ENCODE measurements at places on chromosomes 4 and X. TPM values are rescaled to one million over a fixed set of nuclear protein-coding genes. Genes with fewer than 3 reads are reported as not detected.
A peak's percentile ranks its signal among the peaks of the same experiment; 100 is the strongest.

COL4A5 gene
- not detected for total RNA-seq

GRCh38 chr4:182019148-182019652 lies 224.0 kb upstream of the TENM3 start:
- H3K27ac ChIP-seq, result no peak overlapping the region
- no peaks in the 10 kb centered on the region for H3K4me1 ChIP-seq

DNA sequence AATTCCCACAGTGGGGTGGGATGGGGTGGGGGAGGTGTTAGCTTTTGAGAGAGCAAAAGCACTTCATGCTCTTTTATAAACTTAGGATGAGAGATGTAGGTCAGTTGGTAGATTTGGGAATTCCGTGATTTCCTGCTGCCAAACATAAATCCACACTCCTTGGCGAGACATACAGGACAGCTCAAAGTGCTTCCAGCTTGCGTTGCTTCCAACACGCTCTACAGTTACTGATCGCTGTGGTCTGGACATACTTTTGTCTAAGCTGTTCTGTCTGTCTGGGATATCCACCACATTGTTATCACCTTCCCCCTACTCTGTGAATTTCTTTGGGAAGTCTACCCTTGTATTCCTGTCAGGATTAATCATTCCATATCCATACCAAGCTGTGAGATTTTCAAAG lies 117.5 kb downstream of the RAPGEF2 start:
- H3K36me3 ChIP-seq, result no peaks in the 10 kb centered on the region
- no peak overlapping the region for H3K4me3 ChIP-seq
- no peaks in the 10 kb centered on the region for H3K27me3 ChIP-seq

BEX1 gene
- 0.33 TPM for total RNA-seq

DNA sequence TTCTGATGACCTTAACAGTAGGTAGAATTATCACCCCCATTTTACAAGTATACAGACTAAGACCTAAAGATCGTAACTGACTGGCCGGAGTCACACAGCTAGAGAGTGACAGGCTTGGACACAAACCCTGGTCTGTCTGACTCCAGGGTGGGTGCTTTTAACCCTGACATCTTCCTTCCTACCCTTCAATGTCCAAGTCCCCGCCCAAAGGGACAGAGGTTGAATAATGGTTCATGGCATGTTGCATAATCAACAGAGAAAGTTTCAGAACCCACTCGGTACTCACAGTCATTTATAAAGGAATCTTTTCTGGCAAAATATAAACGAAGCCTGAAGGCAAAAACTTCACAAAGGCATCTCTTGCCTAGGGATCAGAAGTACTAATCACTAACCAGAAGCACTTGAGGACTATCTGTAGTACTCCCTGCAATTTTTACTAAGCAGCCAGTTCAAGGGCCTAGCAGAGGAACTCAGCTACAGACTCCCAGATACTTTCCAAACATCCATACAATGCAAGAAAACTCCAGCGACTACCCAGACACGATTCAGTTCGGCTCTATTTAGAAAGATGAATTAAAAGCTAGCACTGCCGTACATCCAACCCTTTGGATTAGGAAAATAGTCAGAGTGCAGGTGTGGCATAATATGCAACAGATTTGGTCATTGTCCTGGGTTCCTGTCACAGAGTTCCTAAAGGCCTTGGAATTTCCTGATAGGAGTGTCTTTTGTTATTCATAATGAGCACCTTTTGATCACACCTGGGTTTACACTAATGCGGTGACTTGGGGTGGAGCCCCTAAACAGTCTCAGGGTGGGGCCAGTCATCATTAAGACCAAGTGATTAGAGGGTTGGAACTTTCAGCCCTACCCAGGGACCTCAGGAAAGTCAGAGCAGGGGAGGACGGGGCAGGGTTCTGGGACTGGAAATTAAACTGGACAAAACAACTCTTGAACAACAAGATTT lies 44.0 kb downstream of the RELL1 start:
- H3K36me3 ChIP-seq, result no peaks in the 10 kb centered on the region
- no peaks in the 10 kb centered on the region for H3K27me3 ChIP-seq
- H3K27ac ChIP-seq, result no peak overlapping the region
- no peak for DNase-seq
- H3K4me3 ChIP-seq, result no peak overlapping the region

BMPR1B gene
- 0.28 TPM for total RNA-seq

GRCh38 chr4:38535717-38536116 lies 128.3 kb upstream of the KLF3 start:
- no peaks in the 10 kb centered on the region for H3K36me3 ChIP-seq
- no peak for DNase-seq
- no peaks in the 10 kb centered on the region for H3K27me3 ChIP-seq
- peaks cover 3% of the 10 kb centered on the region for H3K4me1 ChIP-seq
- H3K27ac ChIP-seq, result no peak overlapping the region

GRCh38 chr4:152089584-152089983 lies 328.8 kb upstream of the GATB start:
- H3K4me3 ChIP-seq, result no peak overlapping the region
- no peak for DNase-seq
- no peak overlapping the region for H3K27ac ChIP-seq
- H3K36me3 ChIP-seq, result no peaks in the 10 kb centered on the region
- H3K27me3 ChIP-seq, result no peaks in the 10 kb centered on the region
- H3K4me1 ChIP-seq, result peaks cover 37% of the 10 kb centered on the region

DNA sequence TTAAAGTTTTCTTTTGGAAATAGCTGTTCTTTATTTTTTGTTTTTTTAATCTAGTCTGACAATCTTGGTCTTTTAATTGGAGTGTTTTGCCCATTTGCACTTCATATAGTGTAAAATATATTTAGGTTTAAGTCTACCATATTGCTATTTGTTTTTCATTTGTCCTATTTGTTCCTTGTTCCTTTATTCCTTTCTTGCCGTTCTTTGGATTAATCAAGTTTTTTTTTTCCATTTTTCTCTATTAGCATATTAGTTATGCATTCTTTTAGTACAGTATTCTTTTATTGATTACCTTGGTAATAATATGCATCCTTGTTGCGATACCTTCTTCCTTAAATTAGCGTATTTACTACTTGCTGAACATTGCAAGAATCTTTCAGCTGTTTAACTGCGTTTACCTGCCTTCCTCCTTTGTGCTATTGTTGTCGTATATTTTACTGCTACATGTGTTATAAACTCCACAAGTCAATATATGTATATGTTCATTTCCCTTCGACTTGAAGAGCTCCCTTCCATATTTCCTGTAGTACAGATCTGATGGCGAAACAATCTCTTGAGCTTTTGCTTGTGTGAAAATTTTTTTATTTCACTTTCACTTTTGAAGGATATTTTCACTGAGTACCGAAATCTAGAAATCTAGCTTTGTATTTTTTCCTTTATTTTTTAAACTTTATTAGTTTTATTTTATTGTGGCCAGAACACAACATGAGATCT lies 23.9 kb upstream of the RNF212 start:
- no peaks in the 10 kb centered on the region for H3K36me3 ChIP-seq
- DNase-seq, result no peak
- peak overlapping the region; percentile 30 for H3K27ac ChIP-seq
- H3K27me3 ChIP-seq, result no peaks in the 10 kb centered on the region

GRCh38 chrX:77622233-77622632 lies 163.8 kb downstream of the ATRX start:
- H3K27me3 ChIP-seq, result no peaks in the 10 kb centered on the region
- H3K27ac ChIP-seq, result no peak overlapping the region
- H3K36me3 ChIP-seq, result no peaks in the 10 kb centered on the region
- H3K4me3 ChIP-seq, result no peak overlapping the region

FRMD7 gene
- not detected for total RNA-seq

DNA sequence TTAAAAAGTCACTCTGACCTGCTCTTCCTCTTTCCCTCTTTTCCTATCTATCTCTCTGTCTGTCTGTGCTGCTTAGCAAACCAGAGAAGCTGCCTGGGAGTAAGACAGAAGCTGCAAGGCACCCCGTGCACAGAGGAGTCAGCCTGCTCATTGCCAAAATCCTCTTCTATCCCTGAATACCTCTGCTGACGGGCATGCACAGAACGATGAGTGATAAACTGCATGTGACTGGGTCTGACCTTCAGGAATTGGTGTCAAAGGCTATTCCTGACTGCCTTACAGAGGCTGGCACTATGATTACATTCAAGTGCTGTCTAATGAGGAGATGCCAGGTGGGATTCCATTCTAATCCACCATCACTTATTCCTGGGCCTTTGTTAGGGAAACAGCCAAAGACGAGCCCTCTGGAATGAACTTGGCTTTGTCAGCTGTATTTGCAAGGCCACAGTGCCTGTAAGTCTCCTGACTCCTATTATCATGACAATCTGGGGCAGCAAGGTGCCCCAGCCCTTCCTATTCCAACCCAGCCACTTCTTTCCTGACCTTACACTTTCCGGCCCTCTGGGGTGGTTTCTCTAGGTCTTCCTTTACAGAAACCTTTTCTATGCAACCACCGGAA lies 45.4 kb upstream of the CTAG2 start:
- H3K27me3 ChIP-seq, result no peaks in the 10 kb centered on the region
- no peak overlapping the region for H3K27ac ChIP-seq
- peaks cover 35% of the 10 kb centered on the region for H3K36me3 ChIP-seq
- H3K4me1 ChIP-seq, result no peaks in the 10 kb centered on the region

STPG2 gene
- not detected for total RNA-seq

DNA sequence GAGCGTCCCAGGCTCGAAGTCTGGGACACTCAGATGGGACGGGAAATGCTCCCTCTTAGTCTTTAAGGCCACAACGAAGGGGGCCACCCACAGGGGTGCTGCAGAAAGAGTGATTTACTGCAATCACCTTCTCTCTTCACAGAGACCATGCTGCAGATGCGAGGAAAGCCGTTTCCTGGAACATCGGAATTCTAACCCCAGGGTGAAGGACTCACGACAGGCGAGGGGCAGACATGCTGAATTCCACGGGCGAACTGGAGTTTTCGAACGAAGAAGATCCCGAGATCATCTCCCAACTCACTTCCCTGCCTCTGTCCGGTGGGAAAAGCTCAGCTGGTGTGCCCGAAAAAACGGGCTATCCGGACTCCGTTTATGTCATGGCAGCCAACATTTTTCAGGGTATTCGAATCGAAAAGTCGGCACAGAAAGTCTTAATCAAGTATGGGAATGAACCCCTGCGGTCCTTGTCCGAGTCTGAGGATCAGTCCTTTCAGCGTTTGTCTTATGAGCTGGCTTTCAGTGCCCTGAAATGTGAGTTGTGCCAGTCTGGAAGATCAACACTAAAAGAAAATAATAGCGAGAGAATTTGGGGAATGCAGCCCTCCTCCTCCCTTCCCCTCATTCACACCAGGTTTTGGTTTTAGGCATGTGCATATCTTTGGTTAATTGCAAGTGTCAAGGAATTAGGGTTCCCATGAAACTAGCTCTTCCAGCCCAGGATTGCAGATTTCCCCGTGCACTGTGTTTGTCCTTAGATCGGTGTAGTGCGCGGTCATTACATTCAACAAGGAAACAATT lies 905 bp downstream of the NSUN7 start:
- no peak for DNase-seq
- no peaks in the 10 kb centered on the region for H3K36me3 ChIP-seq
- peak overlapping the region; percentile 38 for H3K4me3 ChIP-seq
- no peaks in the 10 kb centered on the region for H3K27me3 ChIP-seq

DNA sequence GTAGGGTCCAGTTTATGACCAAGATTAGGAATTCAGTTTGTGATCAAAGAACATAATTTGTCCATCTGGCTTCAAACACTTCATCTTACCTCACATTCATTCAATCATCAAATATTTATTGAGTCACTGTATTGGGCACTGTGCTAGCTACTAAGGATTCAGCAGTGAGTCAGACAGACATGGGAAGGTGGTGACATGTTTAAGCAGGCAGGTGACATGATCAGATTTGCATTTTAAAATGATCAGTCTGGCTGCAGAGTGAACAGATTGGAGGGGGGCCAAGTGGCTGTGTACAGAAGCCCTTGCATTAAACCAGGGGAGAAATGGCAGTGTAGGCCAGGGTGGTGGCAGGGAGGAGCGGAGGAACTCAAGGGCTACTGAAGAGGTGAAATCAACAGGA lies 25.1 kb upstream of the APLN start:
- H3K4me3 ChIP-seq, result no peak overlapping the region
- H3K27ac ChIP-seq, result no peak overlapping the region
- peaks cover 21% of the 10 kb centered on the region for H3K4me1 ChIP-seq
- no peaks in the 10 kb centered on the region for H3K27me3 ChIP-seq
- H3K36me3 ChIP-seq, result no peaks in the 10 kb centered on the region
- no peak for DNase-seq

CLCN4 gene
- 0.43 TPM for total RNA-seq

P2RY4 gene
- 0.61 TPM for total RNA-seq
